ENCODE measurements at places on chromosomes 3 and 15.

GRCh38 chr3:102972350-102972749, 537.5 kb downstream of the ZPLD1 start:
- DNase-seq, result no peak

DNA sequence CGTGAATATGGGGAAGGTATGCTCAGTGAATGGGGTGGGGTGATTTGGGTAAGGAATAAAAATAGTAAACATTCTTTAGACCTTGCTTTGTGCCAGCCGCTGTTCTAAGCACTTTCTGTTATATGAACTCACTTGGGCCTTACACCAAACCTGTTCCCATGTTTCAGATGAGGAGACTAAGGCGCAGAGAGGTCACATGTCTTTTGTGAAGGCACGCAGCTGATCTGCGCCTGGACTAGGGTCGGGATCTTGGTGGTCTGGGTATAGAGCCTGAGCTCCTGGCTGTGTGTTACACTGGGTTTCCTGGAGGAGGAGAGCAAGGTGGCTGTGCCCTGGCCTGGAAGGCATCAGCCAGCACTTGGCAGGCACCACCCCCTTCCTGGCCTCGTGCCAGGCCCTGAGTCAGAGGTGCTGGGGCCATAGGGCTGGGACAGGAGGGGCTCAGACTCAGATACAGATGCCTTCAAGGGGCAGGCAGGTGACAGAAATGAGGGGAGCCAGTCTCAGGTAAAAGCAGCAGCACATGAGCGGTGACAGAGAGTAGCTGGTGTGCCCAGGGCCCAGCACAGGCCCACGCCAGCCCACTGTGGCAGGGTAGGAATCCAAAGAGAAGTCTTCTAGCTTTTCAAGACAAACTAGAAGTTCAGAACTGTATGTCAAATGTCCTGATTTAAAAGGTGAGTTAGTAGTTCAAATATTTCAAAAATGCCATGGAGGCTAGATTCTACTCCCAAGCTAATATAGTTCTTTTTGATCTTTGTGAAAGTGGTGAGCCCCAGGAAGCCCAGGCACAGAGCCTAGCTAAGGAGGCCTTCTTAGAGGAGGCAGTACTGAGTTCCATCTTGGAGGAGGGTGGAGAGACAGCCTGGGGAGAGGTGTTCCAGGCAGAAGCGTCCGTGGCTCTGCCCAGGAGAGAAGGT, 83.1 kb downstream of the DNAJB8 start:
- no peak for DNase-seq

DNA sequence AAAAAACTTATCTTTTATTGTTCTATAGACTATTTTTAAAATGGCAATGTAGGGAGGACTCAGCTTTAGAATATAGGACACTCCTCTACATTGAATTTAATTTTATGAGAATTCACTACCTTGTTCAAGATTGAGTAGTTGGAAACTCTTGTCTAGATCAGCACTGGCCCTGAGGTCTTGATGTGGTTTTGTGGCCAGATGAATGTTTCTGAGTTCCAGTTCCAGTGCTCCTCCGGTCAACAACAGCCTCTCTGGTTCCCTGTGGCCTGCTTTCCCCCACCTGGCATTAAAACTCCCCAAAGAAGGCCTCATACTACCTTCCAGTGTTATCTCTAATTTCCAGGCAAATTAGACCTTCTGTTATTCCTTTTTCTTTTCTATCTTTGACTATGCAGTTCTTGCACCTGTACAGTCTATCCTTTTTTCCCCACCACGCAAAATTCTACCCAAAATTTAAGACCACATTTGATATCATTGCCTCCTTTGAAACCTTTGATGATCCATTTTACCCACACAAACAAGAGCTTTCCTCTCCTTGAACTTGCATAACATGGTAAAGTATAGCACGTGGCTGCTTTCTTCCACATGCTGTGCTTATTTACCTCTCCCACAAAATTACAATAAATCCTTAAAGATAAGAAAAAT, 9.6 kb upstream of the ANP32A start:
- DNase-seq, result no peak

DNA sequence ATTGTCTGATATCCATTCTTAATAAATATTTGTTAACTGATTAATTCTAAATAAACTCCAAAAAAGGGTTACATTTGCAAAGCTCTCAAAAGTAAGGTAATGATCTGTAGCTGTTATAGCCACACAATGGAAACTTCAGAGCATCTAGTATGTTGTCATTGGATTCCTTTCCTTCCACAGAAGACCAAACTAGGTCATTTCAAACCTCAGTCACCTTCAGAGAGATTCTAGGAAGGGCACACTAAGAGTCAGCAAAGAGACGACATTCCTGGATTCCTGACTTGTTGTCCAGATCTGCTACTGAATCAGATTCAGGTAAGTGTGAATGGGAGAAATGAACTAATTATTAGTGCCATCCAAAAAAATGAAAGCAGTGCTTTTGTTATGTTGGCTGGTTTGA, 3.0 kb upstream of the COL8A1 start:
- no peak for DNase-seq

DNA sequence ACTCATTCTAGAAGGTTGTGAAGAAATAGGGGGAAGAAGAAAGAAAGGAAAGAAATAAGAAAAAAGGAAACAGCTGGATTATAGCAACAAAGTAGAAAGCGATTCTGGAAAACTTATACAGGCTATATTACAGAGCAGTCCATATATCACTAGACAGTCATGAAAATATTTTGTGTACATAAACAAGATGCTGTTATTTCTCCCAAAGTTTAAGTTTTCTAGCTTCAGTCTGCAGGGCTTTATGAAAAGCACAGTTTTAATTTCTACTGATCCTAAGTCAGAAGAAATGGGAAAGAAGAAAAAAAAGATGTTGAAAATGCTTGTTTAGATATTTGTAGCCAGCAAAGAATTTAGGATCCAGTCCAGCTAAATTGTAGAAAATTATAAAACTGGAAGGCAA, 321.4 kb upstream of the NDN start:
- DNase-seq, result no peak

DNA sequence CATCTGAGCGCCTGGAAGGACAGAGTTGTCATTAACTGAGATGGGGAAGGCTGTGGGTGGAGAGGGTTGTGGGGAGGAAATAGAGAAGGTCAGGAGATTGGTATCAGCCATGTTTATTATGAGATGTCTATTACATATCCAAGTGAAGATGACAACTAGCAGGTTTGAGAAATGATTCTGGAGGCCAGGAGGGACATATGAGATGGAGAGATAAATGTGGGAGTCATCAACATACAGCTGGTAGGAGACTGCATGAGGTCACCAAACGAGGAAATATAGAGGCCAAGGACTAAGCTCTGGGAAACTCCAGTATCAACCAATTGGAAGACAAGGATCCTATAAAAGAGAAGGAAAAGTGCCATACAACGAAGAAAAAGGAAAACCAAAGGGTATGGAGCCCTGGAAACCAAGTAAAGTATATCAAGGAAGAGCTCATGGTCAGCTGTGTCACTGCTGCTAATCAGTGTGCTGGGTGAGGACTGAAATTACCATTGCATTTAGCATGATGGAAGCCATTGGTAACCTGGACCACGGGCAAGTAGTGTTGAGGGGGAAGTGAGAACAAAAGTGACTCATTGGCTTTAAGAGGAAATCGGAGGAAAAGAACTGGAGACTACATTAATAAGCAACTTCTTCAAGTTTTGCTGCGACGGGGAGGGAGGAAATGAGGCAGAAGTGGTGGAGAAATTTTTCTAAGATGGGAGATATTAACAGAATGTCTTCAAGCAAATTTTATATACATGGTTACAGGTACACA, 14.0 kb upstream of the UACA start:
- DNase-seq, result no peak

GRCh38 chr3:181253796-181254195, 264.3 kb upstream of the DNAJC19 start:
- DNase-seq, result no peak

GRCh38 chr15:77675806-77676415, 43.2 kb upstream of the LINGO1 start:
- no peak for DNase-seq

DNA sequence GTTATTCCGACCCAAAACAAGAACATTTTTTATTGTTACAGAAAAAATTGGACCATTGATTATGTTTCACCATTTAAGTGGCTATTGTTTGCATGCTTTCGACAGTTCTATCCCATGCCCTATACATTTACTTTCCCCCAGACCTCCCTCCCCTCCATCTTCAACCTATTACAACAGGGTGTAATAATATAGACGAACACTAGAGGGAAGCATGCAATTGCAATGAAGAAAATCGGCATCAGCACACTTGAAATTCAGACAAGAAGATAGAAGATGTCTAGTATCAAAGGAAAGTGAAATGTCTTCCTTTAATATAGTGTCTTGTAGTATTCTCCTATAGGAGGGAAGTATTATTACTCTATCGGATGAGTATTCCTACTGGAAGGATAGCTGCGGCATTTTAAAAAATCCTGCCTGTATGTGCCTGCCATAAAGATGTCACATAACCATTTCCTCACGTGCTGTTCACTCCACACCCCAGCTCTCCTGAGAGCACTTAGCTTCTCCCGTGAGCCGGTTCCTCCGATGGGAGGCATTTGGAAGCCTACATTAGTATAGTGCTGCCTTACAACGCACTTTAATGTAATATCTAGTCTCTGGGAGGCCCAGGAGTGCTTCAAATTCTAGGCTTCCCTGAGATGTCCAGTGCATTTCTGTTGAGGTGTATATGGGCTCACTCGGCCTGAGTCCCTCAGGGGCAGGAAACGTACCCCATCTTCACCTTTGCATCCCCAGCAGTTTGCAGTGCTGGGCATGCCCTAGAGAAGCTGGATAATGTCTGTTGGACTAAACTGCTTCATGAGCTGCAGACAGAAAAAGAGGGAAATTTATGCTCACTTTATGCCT, 17.8 kb upstream of the ERICH6 start:
- DNase-seq, result peak; percentile 63

- no peak for DNase-seq
These were observed 187.3 kb upstream of the ZNF385D start for GRCh38 chr3:21938267-21938681.

- DNase-seq, result no peak
These were observed 19.4 kb downstream of the RBP1 start for GRCh38 chr3:139519998-139520737.

DNA sequence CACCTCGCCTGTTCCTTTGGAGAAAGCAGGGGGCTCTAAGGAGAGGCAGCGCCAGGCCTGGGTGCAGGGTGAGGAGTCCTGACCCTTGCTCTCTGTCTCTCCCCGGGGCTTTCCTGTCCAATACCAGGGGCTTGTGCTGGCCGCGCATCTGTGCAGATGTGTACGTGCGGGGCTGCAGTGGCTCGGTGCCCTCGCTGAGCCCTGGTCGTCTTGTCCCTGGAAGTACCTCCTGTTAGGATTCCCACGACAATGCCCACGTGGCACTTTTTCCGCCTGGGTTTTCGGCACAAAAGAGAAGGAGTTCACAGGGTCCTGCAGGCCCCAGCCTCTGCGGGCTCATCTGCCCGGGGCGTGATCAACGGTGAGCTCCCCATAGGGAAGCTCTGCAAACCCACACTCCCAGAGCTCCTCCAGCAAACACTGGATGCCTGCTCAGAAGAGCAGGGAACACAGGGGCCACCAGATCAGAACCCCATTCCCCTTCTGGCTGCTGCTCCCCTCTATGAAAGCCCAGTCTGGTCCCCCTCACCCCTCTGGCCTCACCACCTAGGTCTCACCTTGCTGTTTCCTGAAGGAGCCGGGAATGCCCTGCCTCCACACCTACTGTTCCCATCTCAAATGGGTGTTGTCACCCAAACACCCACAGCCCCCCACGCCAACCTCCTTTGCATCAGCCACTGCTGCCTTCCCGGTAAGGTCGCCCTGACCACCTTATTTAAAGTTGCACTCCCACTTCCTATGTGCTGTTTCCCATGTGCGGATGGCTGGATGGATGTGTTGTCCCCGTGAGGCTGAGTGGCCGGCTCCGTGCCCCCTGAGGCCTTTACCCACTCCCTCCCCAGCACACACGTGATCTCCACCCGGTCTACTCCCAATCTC, 62.6 kb upstream of the PRR20G start:
- DNase-seq, result no peak

GRCh38 chr15:100211855-100212850, 129.6 kb downstream of the ADAMTS17 start:
- DNase-seq, result no peak

GRCh38 chr15:88878720-88879184, 16.6 kb downstream of the HAPLN3 start:
- DNase-seq, result no peak

DNA sequence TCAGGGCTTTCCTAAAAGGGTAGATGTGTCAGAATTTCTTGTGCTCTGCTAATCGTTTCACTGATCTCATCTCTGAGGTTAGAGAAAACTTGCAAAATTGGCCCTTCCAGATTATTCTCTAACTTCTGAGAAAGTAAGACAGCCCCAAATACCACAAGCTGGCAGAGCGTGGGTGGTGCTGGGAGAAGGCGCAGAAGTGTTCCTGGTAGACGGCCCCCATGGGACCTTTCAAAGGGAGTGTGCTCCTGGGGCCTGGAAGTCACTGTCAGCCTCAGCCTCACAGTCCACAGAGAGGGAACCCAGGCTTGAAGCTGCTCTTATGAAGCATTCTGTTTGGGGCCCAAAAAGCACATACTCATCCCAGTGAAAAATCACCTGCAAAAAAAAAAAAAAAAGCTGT, 86.5 kb upstream of the PFN2 start:
- no peak for DNase-seq

GRCh38 chr15:27993996-27994780, 104.9 kb downstream of the OCA2 start:
- no peak for DNase-seq

GRCh38 chr15:65083262-65083701, 6.7 kb downstream of the KBTBD13 start:
- DNase-seq, result no peak

DNA sequence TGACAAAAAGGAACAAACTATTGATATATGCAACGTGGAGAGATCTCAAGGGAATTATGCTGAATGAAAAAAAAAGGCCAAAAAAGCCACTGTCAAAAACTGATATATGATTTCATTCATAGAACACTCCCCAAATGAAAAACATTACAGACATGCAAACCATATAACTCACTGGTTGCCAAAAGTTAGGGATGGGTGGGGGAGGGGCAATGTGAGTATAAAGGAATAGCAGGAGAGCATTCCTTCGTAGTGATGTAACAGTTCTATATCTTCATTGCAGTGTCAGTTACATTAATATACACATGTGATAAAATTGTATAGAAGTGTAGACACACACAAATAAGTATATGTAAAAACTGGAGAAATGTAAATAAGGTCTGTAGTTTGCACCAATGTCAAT, 12.2 kb downstream of the GBE1 start:
- DNase-seq, result no peak

DNA sequence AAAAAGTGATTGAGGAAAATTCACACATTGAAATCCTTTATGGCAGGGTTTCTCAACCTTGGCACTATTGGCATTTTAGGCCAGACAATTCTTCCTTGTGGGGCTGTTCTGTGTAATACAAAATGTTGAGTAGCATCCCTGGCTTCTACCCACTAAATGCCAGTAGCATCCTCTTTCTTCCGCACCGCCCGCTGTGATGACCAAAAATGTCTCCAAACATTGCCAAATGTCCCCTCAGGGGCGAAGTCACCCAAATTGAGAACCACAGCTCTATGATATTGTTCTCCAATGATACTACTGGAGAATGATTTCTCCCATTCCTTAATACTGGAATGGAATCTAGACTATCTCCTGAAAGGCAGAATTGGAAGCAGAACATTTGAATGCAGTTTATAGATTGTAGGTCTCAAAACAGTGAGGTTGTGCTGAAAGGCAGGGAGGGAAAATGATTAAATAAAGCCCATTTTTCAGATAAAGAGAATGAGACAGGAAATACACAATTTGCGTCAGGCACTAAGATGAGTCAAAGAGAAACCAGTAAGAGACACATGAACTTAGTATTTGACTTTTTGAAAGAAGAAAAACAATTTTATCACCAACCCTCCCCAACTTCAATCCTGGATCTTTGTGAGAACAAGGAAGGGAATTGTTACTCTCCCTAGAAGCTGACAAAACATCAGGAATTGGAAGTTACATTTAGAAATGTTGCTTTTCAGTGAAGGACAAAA, 101.6 kb upstream of the TNIK start:
- DNase-seq, result no peak
